ENCODE measurements at places on chromosomes 2 and 18.

DNA sequence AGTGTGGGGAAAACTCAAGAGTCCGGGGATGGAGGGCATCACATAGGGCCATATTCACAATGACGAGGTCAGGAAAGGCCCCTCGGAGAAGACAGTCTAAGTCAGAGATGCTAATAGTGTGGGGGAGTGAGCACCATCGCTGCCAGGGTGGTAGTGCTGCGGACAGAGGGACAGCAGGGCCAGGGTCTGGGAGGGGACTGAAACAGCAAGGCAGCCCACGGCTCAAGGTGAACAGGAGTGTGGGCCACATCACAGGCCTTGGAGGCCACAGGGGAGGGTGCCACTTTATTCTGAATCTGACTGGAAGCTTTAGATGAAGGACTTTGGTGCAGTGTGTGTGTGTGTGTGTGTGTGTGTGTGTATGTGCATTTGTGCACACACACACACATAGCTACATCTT is 130.9 kb upstream of the GLI2 start:
- DNase-seq: no peak

DNA sequence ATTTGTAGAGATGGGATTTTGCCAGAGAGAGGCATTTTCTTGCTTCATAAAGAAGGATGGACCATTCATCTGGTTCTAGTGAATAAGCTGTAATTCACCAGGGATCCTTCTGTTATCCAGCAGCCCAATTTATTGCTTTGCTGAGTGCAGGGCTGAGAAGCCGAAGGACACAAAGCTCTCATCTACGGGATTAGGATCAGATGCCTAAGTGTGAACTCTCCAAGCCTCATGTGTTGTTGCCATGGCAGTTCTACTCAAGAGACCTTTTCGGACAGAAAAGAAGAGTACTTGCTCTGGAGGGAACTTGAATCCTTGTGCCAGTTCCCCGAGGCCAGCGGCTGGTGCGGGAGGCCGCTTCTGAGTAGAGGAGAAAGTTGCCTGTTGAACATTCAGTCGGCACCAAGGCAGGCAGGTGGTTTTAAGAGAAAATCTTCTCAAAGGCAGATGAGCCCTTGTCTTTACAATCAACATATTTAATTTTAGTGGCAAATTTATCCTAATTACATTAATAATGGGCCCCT is 38.4 kb upstream of the MBP start:
- DNase-seq: no peak

DNA sequence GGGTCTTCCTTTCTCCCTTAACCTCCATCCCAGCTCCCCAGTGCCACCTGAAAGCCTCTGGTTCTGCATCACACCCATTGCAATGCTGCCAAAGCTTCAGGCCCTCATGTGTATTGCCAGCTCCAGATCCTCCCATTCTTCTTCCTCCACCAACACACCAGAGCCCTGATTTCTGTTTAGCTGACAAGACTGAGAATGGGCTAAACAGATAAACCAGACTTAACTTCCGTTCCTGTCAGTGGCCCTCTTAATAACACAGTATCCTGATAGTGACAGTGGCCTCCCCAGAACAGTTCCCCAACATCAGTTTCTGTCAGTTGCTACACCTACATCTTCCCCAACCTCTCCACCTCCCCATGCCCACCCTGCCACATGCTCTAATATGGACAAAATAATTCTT is 31.3 kb upstream of the C1D start:
- DNase-seq: no peak

GRCh38 chr2:111676291-111676822 is 207.6 kb downstream of the ANAPC1 start:
- no peak for DNase-seq

- DNase-seq: no peak
These were observed 934.1 kb upstream of the KLHL29 start for GRCh38 chr2:22450831-22451230.

- no peak for DNase-seq
These were observed 245.6 kb upstream of the RASGRP3 start for GRCh38 chr2:33230842-33231241.

All from GM04503 (cell line).